ENCODE measurements at places on chromosomes 2 and 18.
A peak's percentile ranks its signal among the peaks of the same experiment; 100 is the strongest.

DNA sequence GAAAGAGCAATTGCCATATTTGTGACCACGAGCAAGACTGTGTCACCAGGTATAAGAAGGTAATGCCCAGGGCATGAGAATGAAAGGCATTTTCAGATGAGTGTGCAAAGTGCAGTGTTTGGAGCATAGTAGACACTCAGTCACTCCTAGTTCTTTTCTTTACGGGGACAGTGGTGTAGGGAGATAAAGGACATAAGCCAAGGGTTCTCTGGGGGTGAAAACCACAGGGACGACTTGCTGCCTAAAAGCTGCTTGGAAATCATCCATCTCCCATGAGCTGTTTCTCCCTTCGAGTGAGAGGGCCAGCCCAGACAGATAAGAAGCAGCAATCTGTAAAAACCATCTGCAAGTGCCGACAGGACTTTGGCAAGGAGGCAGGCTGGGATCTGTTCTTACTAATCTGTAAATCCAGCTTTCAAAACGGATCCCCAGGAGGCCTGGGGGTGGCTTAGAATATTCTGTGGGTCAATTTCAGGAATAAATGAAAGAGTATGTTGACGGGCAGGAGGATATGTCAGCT, 221.6 kb downstream of the LPIN1 start:
- no peak for DNase-seq

DNA sequence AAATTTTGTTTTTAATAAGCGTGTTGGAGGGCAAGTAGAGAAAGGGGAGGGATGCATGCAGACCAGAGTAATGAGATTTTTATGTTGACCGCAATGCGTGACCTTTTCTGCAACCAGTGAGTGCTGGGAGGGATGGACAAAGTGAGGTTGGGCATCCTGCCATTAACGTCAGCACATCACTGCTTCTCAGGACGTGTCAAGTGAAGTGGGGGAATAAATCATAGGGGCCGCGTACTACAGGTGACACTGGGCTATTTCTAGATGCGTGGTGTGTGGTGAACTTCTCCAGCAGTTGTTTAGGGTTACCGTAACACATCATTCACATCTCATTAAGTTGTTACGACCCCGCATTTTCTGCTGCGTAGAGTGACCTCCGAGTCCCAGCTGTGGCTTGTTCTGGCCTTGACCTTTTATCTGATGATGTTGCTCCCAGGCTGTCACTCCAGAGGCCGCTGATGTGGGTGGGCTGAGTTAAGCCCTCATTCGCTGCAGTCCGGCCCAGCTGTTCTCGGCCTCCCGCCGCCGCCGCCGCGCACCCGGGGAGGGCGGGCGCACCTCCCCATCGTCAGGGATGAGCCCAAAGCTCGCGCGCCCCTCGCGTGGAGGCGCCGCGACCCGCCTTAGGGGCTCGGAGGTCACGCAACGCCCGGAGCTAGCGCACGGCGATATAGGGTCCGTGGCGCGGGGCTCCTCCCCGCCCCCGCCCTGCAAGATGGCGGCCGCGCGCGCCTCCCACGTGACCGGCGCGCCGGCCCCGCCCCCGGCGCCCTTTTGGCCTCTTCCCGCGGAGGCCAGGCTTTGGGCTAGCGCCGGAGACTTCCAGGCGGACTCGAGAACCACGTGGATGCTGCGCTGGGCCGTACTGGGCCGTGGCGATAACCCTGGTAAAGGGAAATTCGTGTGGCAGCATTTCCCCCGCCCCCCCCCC, 3.5 kb downstream of the ZCCHC2 start:
- peak; percentile 76 for DNase-seq

- no peak for DNase-seq
Measured at GRCh38 chr2:151024696-151025251, 236.9 kb downstream of the RBM43 start.

DNA sequence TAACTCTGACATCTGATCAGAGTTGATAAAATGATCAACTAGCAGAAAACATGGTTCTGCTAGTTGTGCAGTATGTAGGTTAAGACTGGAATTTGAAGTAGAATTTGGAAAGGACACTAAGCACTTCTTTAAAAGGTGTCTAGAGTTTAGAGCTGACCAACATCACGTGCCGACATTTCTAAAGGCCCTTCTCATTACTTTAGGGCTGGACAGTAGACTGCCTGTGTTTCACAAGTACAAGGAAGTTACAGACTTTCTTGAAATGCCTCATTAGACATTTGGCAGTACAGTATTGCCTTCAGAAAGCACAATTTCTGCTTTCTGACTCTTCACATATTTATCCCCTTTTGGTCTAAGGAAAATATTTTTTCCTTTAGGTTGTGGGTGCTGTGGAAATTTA, 255.3 kb downstream of the ZNF385B start:
- no peak for DNase-seq

DNA sequence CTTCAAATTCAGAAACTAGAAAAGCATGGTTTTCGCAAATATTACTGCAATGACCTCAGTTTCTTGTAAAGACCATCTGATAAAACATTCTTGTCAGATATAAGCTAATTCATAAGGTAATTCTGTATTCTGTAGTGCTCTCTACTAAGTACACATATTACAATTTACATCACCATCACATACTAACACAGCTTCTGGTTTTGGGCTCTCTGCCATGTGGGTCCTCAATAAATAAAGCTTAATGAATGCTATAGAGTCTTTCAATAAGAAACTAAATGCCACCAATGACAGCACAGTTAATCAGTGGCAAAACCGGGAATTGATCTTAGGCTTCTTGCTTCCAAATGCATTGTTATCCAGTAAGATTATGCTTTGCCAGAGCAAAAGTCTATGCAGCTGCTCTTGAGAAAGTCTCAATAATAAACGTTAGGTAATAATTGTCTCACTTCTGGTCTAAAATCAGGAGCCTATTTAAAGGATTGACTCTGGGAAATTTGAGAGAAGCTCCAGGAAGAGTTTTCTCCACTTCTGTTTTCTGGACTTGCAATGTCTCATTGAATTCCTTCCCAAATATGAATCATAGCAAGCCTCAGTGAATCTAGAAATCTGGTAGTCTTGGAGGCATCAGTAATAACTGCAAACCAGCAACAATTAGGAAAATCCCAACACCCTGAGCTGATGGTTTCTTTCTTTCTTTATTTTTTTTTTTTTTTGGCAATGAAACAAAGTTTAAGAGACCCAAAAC, 67.9 kb upstream of the RAPGEF4 start:
- DNase-seq, result no peak

DNA sequence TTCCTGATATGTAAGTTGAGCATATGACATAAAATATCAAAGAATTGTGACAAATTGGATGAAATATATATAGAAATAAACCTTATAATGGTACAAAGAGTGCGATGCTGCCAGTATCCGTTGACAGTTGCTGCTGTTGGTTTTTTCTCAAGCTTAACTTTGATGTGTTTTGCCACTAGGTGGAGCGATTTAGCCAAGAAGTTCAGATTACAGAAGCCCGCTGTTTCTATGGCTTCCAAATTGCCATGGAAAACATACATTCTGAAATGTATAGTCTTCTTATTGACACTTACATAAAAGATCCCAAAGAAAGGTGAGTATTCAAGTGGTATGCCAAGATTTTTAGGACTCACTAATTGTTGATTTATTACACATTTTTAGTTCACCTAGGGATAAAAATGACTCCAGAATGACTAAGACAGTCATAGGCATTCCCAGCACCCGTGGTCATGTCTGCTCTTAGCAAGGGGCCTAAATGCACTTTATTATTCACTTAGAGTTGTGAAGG, 2.1 kb downstream of the RRM2 start:
- DNase-seq, result no peak

- no peak for DNase-seq
Measured at GRCh38 chr18:24378598-24378997, 19.0 kb downstream of the OSBPL1A start.

GRCh38 chr2:224532931-224533330, 52.2 kb downstream of the CUL3 start:
- no peak for DNase-seq

DNA sequence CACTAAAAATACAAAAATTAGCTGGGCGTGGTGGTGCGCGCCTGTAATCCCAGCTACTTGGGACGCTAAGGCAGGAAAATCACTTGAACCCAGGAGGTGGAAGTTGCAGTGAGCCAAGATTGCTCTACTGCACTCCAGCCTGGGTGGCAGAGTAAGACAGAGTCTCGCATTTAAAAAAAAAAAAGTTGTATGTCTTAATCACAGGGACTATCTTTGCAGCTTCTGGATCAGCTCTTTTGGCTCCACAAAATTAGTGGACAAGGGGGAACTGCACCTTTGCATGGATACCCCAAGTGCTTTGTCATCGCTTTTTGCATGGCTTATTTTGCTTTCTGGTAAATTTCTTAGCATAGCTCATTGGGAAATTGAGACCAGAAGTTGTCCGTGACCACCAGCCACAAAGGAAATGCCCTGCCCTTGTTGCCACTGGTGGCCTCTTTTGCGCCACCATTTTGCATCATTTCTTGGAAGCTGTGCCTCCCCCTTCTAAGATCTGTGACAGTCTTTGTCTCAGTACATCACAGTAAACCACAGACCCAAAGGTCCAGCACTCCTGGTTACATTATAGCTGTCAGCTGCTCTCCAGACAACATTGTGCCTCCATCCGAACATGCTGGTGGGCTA, 43.9 kb upstream of the PCBP1 start:
- DNase-seq, result no peak

- no peak for DNase-seq
Measured at GRCh38 chr2:33513480-33513879, 37.0 kb downstream of the RASGRP3 start.

DNA sequence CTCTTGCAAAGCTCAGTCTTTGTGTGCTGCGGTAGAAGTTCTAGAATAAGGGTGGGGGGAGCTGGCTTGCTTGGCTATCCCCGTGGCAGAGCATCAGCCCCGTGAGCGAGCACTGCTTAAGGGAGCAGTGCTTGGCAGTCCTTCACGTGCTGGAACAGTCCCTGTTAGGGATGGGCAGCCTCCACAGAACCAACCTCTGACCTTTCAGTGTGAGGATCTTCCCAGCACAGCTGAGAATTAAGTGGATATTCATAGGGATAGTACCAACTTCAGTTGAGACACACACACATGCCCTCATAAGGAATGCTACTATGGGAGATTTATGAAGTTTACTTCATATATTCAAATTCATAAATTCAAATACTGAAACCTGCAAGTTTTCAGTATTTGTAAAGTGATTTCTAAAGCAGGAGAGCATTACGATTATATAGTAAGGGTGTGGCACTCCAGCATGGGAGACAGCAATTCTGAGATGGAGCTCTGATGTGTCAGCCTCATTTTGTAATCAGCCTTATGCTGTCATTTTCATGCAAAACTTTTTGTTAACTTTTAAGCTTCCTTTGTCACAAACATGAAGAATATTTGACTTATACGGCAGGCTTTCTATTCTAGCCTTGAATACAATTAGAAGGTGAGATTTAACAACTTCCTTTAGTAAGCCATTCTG, 39.5 kb downstream of the ATP9B start:
- no peak for DNase-seq

DNA sequence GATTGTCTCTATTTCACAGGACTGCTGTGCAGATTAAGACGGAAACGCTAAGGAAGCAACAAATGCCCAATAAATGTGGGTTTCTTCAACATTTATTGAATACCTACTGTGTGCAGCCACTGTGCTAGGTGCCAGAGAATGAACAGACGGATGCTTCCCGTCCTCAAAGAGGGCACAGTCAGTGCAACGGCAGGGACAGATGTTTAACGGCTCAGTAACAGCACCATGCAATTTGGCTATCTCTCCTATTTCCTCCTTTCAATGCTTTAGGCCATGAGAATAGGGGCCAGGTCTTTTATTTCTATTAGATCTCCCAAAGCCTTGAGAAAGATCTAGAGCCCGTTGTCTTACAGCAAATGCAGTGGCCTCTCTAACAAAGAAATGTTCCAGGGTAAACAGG, 7.2 kb downstream of the EDAR start:
- DNase-seq, result no peak

DNA sequence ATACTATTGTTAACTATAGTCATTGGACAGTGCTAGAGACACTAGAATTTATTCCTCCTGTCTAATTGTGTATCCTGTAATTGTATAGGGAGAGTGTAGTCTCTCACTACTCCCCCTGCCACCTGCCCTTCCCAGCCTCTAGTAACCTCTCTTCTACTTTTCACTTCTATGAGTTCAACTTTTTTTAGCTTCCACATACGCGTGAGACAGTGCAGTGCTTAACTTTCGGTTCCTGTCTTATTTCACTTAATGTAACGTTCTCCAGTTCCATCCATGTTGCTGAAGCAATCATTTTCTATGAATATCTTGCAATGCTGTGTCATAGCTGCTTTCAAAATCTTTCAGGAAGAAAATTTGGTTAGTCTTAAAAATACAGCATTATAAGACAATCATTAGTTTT, 22.8 kb upstream of the RUFY4 start:
- no peak for DNase-seq

DNA sequence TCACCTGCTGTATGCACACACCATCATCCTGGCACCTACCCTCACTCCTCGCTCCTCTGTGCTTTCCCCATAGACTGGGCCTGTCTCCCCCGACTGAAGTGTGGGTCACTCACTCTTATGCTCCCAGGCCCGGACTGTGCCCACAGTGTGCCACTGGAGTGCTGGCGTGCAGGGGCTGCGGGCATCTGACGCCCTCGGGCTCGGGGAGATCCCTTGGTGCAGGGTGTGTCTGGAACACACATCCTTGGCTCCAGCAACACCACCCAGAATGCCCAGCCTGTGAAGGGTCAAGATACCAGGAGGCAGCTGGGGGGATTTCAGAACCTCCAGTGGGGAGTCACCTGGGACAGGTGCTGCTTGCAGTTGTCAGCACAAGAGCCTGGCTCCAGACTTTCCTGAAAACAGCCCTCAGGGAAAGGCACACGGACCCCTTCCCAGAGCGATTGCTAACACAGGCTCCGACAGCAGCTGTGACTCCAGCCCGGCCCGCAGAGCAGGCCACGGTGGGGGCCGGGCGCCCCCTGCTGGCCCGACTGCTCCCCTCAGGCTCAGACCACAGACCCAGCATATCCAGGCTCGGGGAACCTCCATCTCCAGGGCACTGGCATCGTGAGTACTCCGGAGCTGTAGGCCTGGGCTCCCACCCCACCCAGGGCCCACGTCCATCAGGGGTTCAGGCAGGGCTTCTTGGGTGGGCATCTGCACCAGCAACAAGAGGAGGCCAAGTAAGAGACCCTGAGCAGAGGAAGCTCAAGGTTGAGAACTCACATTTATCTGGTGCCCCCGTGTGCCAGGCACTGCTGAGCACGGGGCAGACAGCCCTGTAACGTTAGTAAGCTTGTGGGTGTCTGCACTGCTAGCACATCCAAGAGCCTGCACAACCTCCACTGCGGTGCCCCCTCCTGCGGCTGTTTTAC, 8.6 kb downstream of the HS1BP3 start:
- peak; percentile 71 for DNase-seq

GRCh38 chr2:202555356-202555755, 79.4 kb upstream of the FAM117B start:
- no peak for DNase-seq

DNA sequence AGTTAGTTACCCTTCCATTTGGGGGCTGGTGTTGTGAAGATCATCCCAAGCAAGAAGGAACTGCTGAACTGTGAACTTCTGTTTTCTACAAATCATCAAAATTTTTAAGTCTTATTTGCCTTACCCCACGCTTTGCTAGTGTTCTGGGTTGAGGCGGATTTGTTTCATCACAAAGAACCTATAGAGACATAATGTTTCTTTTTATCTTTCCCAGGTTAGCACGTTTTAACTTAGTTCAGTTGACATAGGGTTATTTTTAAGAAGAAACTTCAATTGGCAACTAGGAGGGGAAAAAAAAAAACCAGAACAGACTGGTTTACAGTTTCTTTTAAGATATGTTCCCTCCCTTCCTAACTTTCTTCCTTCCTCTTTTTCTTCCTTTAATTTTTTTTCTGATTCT, 31.1 kb upstream of the CERS6 start:
- no peak for DNase-seq
